ENCODE measurements at places on chromosomes 2 and 18. TPM values are rescaled to one million over a fixed set of nuclear protein-coding genes. Genes with fewer than 3 reads are reported as not detected.
A peak's percentile ranks its signal among the peaks of the same experiment; 100 is the strongest.

FBXO15 gene
- polyA plus RNA-seq = 0.57 TPM

- DNase-seq = no peak
Observed at GRCh38 chr2:28695245-28695647, 56.4 kb upstream of the PPP1CB start.

MAPK4 gene
- 9.7 TPM for polyA plus RNA-seq

GRCh38 chr2:207230261-207231105 is 64.7 kb upstream of the KLF7 start:
- no peak for DNase-seq

- no peak for DNase-seq
Observed at GRCh38 chr2:134217351-134217750, 36.5 kb upstream of the MGAT5 start.

CFAP65 gene
- not detected for polyA plus RNA-seq

CRACDL gene
- polyA plus RNA-seq = 2.0 TPM

- no peak for DNase-seq
Observed at GRCh38 chr18:59915606-59916005, 15.8 kb downstream of the PMAIP1 start.

DNA sequence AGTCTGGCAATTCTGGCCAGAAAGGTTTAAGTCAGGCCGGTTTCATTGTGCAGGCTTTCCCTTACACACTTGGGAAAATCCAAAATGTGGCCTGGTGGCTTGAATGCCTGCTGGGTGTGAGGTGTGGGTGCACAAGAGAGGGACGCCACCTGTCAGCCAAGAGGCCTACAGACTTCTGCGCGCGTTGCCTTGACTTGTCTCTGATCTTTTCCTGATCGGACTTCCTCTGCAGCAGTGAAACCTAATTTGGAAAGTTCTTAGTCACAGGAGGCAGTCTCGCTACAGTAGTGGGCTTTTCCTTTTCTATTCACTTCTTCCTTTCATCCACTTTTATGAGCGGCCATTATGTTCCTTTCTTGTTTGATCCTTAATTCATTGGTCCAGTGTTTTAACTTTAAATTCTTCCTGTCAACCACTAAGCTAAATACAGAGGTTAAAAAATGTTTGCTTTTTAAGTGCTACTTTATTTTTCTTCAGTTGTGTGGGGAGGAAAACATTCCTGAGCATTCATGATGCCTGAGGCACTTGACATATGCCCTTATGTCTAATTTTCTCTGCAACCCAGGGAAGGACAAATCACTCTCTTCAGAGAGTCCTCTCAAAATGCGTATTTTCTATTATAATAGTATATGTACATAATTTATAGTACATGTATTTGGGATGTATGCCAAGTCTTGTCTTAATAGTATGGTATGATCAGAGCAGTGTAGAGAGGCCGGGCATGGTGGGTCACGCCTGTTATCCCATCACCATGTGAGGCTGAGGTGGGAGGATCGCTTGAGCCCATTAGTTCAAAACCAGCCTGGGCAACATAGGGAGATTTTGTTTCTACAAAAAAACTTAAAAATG is 128.9 kb downstream of the WDSUB1 start:
- no peak for DNase-seq

DNA sequence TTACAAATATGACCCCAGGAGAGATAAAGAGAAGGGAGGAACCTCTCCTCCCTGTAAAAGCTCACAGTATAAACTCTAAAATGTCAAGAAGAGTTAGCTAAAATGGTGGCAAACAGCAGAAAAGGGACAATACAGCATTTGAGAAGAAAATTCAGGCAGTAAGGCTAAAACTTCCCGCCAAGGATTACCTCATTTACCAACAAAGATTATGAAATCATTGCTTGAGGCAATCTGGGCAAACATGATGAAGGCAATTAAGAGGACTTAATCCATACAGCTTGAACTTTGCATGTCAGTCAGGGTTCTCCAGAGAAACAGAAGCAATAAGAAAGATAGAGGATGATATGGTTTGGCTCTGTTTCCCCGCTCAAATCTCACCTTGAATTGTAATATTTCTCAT is 81.4 kb downstream of the CMPK2 start:
- DNase-seq = no peak

CD8B2 gene
- not detected for polyA plus RNA-seq

GRCh38 chr2:12965540-12966269 is 249.0 kb downstream of the TRIB2 start:
- peak; percentile 50 for DNase-seq

GRCh38 chr2:158131483-158131912 is 29.8 kb downstream of the UPP2 start:
- DNase-seq = no peak

DNA sequence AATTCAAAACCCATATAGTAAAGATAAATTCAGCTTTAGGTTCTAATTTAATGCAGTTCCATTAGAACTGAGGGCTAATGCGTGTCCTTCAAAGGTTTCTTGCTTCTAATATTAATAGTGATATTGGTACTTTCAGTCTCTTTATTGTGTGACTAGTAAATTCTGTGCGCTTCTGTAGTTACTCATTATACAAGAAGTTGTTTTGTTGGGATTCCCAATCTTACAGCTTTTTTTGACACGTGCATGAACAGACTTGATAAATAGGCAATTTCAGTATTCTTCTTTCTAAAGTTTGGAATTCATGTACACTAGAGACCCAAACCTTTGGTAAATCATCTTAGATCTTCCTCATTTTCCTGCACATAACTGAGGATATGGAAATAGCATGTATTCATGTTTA is 71.8 kb downstream of the HAUS1 start:
- no peak for DNase-seq

DNA sequence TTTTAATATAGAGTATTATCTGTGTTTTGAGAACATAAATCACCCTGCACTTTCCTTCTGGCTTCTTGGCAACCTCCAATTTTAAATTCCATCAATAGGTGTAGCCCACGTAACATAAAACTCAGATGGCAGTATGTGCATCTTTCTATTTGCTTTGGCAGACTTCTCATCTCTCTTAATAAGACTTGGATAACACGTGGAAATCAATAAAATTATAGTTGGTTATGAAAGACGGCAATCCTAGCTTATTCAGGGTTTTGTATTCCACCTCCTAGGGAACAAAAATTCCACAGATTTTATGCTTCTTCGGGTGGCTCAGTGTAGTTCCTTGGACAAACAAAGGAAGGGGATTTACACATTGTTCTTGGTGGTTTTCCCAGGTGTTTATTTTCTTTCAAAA is 299.3 kb downstream of the RND3 start:
- DNase-seq = no peak

DNA sequence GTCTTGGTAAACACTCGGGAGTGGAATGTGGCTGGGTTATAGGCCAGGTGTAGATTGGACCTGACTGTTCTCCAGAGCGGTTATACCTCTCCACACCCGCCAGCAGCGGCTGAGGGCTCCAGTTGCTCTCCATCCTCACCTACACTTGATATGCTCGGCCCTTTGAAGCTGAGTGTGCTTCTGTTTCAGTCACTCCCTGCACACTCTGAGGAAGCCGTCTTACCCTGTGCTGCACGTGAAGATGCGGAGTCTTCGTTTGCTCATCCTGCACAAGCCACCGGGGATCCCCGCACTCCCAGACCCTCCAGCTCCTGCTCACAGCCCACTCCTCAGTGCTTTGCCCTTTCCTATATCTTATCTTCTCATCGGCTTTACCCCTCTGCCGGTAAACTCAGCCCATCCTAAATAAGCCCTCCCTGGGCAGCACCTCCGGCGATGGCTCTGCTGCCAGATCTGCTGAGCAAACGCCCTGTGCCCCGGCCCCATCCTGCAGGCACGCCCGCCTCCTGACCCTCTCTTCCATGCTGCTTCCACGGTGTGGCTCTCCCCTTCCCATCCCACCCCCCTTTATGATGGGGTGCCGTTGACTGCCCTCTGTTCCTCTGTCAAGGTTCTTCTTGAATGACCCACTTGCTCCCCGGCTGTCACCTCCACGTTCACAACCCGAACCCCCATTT is 47.3 kb upstream of the ODC1 start:
- no peak for DNase-seq

SF3B6 gene
- polyA plus RNA-seq = 70.7 TPM

DNA sequence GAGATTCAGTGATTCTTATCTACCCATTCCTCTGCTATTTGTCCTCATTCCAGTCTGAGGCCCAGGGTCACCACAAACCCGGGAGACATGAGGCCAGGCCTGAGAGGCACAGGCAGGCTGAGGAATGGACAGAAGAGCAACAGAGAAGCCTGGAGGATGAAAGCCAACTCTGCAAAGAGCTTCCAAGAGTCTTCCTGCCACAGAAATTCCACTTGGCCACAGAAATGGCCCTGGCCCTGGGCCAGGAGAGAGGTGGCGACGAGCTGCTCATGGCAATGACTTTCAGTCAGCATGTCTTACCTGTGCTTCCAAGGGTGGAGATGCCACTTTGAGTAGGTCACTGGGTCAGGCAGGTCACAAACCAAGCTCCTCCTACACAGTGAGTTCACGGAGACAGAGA is 155.3 kb upstream of the PKDCC start:
- no peak for DNase-seq

- no peak for DNase-seq
Observed at GRCh38 chr2:12083081-12083581, 336.7 kb downstream of the LPIN1 start.

DNA sequence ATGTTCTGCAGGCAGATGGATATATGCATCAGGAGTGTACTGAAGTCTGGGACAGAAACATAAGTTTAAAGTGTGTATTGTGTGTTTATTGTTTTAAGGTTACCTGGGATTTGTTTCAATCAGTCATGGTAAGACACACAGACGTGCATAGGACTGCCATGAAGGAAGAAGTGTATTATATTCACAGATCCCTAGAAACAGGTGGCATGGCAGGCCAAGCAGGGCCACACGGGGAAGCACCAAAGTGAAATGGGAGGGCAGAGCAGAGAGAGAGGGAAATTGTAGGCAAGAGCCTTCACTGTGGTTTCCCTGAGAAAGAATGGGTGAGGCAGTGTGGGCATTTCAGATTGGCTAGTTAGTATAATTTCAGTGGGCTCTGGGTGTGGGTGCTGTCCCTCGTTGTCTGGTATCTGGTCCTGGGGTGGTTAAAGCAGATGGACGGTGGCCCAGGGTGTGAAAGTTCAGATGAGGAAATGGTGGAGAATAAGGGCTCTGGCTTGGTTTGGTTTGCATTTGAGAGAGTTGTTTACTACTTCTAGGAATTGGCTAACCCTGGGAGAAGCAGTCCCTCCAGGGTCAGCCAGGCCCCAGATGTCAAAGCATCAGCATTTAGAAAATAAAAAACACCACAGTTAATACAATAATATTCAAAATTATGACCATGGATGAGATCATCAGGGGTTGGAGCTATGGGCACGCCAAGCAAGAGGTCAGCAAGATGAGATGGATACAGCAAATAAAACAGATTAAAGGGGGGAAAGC is 160.0 kb downstream of the LRRC30 start:
- no peak for DNase-seq

DNA sequence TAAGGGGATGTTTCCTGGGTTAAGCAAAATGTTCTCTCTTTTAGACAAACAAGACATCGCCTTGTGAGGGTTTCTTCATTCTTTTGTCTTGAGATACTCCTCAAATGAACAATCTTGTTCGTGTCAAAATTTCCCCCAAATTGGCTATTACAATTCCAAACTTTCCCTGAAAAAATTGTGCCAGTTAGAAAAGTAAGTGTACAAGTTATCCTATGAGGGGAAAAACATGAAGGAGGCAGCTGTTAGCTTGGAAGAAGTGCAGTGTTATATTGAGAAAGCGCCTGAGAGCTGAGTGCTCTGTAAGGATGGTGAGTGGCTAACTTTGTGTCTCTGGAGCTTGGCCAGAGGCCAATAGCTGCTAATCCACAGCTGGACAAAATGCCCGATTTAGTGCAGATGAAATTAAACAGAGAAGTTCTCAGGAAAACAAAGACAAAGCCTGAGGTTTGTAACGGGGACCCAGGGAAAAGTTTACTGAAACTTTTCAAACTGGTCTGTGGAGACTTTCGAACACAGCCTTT is 14.1 kb upstream of the PLEKHH2 start:
- DNase-seq = no peak

- no peak for DNase-seq
Observed at GRCh38 chr2:159094173-159094737, 125.8 kb downstream of the TANC1 start.

DNA sequence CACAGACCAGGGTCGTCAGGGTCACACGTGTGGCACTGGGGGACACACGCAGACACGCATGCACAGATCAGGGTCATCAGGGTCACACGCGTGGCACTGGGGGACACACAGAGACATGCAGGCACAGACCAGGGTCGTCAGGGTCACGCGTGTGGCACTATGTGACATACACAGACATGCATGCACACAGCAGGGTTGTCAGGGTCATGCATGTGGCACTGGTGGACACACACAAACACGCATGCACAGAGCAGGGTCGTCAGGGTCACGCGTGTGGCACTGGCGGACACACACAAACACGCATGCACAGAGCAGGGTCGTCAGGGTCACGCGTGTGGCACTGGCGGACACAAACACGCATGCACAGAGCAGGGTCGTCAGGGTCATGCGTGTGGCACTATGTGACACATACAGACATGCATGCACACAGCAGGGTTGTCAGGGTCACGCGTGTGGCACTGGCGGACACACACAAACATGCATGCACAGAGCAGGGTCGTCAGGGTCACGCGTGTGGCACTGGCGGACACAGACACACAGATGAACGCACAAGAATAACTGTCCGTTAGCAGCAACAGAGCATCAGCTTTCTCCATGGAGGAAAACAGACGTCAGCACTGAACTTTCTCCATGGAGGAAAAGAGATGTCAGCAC is 34.9 kb downstream of the HDAC4 start:
- no peak for DNase-seq

DNA sequence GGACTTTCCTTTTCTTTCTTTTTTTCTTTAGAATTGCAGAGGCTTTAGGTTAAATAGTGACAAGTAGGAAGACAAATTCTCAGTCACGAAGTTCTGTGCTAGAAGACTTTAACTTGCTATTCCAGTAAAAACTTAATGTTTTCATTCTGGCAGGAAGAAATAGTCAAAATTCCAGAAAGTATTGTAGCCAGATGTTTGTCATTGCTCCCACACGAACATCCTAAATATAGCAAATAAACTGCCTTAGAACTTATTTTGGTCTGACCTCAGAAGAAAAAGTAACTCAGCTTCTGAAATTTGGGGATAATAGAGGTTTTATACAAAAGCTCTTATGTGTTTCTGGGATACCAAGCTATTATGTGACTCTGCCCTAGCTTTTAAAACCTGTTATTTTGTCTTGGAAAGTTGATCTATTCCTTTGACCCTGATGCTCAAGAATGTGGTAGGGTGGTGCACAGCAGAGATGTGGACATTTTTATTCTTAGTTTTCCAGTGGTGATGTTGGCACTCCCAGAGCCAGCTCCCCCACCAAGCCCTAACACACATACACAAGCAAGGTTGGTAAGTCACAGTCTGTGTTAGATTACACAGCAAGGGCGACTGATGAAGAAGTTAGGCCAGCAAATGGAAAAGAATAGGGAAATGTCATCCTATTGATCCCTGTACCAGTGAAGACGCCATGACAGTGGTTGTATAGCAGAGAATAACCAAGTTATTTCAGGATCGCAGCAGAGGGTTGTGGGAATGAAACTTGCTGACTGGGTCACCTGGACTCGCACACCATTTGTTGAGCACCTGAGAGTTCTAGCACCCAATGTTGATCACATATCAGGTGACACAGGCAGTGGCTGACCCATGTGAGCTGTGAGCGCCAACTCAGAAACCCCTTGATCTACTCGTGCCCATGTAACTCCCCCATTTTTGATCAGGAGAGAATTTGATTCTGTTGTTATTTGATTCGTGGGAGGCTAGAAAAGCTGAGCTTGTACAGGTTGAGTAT is 23.7 kb downstream of the FARP2 start:
- DNase-seq = peak; percentile 68
